ENCODE measurements at places on chromosomes 7 and 10. TPM values are rescaled to one million over a fixed set of nuclear protein-coding genes. Genes with fewer than 3 reads are reported as not detected.

GRCh38 chr10:132714096-132714985, 71.6 kb downstream of the NKX6-2 start:
- no peak overlapping the region for H3K4me3 ChIP-seq
- no peak for DNase-seq
- H3K4me1 ChIP-seq, result no peaks in the 10 kb centered on the region
- no peaks in the 10 kb centered on the region for H3K36me3 ChIP-seq
- H3K27me3 ChIP-seq, result no peaks in the 10 kb centered on the region
- no peak overlapping the region for H3K27ac ChIP-seq

DNA sequence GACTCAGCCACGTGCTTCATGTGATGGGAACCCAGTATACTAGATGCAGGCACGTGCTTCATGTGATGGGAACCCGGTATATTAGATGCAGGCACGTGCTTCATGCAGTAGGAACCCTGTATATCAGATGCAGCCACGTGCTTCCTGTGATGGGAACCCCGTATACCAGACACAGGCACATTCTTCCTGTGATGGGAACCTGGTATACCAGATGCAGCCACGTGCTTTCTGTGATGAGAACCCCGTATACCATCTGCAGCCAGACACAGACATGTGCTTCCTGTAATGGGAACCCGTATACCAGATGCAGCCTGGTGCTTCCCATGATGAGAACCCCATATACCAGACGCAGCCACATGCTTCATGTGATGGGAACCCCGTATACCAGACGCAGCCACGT, 44.0 kb downstream of the MGMT start:
- no peak overlapping the region for H3K4me3 ChIP-seq
- H3K27ac ChIP-seq, result no peak overlapping the region
- no peaks in the 10 kb centered on the region for H3K36me3 ChIP-seq
- no peaks in the 10 kb centered on the region for H3K27me3 ChIP-seq

GRCh38 chr7:159231017-159231416, 86.3 kb upstream of the VIPR2 start:
- H3K36me3 ChIP-seq, result no peaks in the 10 kb centered on the region
- no peak overlapping the region for H3K27ac ChIP-seq
- H3K4me1 ChIP-seq, result no peaks in the 10 kb centered on the region
- no peaks in the 10 kb centered on the region for H3K27me3 ChIP-seq
- DNase-seq, result no peak

The CYP3A7 gene
- total RNA-seq, result not detected

The THSD7A gene
- 1.9 TPM for total RNA-seq

The SLC13A1 gene
- 7.5 TPM for total RNA-seq

GRCh38 chr10:105793071-105793470, 1152.0 kb downstream of the SORCS3 start:
- H3K36me3 ChIP-seq, result no peaks in the 10 kb centered on the region
- no peak overlapping the region for H3K27ac ChIP-seq
- H3K4me3 ChIP-seq, result no peak overlapping the region
- H3K27me3 ChIP-seq, result no peaks in the 10 kb centered on the region
- H3K4me1 ChIP-seq, result no peaks in the 10 kb centered on the region
- no peak for DNase-seq

DNA sequence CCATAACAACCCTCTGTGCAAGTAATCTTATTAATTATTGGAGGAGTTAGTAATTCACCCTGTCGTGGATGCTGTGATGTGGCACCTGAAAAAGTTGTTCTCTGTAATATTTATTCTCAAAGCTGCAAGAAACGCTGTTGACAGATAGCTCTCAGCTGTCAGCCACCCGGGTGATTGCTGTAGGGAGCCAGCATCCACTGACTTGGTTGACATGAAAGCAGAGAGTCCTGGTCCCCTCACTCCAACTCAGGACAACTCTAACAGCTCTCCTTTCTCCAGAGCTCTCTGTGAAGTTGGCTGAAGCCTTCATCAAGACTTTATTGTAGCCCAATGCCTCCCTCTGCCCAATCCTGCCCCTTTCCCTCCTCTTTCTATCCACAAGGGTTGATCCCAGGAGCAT, 98.0 kb downstream of the FAM107B start:
- no peaks in the 10 kb centered on the region for H3K27me3 ChIP-seq
- H3K27ac ChIP-seq, result no peak overlapping the region
- no peak overlapping the region for H3K4me3 ChIP-seq
- H3K36me3 ChIP-seq, result no peaks in the 10 kb centered on the region
- no peaks in the 10 kb centered on the region for H3K4me1 ChIP-seq

The AGBL3 gene
- not detected for total RNA-seq

DNA sequence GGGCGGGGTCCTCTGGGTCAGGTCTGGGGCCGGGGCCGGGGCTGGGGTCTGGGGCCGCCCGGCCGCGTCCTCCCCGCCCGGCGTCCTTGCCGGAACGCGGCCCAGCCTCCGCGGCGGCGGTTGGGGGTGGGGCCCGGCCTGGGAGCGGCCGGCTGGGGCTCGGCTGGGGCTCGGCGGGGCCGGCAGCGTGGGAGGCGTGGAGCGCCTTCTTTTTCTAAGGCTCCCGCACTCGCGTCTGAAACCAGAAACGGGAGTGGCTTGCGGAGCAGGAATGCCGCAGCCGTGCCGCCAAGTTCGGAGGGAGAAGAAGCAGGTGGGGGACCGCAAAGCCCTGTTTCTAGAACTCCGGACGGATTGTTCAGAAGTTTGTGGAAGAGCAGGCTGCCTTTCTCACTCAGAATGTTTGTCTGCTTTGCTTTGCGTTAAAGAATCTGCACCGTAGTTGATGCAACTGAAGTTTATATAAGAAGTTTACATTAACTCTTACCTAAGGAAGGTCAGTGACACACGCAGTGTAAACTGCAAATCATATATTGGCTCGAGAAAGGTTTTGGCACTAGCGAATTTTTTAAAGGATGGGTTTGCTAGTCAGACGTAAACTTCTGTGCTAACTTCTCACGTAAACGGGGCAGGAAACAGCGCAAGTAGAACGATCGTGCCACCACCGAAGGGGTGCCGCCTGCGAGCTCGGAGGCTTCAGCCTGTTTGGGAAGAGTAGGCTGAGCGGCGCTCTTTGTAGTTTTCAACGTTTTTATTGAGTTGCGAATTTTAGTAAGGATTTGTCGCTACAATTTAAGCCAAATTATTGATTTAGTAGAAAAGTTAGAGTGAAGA, 729 bp downstream of the DNAJB6 start:
- no peaks in the 10 kb centered on the region for H3K36me3 ChIP-seq
- H3K4me3 ChIP-seq, result peak overlapping the region; percentile 82
- no peaks in the 10 kb centered on the region for H3K27me3 ChIP-seq
- peak; percentile 83 for DNase-seq
- peaks cover 25% of the 10 kb centered on the region for H3K4me1 ChIP-seq

GRCh38 chr10:102492344-102492939, 10.1 kb downstream of the ACTR1A start:
- DNase-seq, result no peak
- peak overlapping the region; percentile 70 for H3K27ac ChIP-seq
- peaks cover 26% of the 10 kb centered on the region for H3K36me3 ChIP-seq
- no peak overlapping the region for H3K4me3 ChIP-seq
- no peaks in the 10 kb centered on the region for H3K27me3 ChIP-seq

The TAS2R39 gene
- not detected for total RNA-seq

DNA sequence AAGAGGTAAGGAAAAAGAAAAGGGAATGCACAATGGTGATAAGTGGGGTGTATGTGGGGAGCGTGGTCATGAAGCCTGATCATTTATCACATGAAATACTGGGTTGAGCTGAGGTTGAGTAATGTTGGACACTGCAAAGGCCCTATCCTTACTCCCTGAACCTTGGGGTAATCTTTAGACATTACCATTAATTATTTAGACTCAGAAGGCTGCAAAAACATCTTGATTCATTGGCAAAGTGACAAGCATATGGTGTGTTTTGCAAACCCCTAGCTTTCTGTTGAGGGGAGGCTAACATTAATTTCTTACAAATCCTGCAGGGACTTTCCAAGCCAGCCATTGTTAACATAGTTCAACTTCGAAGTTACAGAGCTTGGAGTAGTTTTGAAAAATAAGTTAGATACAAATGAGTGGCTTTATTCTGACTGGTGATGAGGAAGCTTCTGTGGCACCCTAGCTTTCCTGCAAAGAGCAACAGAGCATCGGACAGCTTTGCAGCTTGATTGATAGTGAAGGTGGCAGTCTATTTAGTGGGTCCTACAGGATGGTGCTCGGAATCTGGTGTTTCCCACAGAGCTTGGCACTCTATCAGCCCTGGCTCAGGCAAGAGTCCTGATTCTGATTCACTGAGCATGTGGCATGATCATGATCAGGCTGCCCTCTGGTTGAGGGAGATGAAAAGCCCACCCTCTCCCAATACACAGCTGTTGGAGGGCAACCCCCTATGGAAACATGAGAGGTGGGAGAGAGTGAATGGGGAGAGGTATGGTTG, 153.7 kb upstream of the NPVF start:
- H3K36me3 ChIP-seq, result no peaks in the 10 kb centered on the region
- no peaks in the 10 kb centered on the region for H3K4me1 ChIP-seq
- no peak for DNase-seq

GRCh38 chr10:88996927-88997326, 6.3 kb downstream of the FAS start:
- no peak for DNase-seq
- H3K27me3 ChIP-seq, result no peaks in the 10 kb centered on the region
- no peak overlapping the region for H3K4me3 ChIP-seq
- peak overlapping the region; percentile 40 for H3K27ac ChIP-seq
- H3K36me3 ChIP-seq, result no peaks in the 10 kb centered on the region
- peaks cover 71% of the 10 kb centered on the region for H3K4me1 ChIP-seq

The SPDYE1 gene
- total RNA-seq, result not detected

GRCh38 chr7:126529254-126529653, 723.5 kb downstream of the GRM8 start:
- H3K4me1 ChIP-seq, result no peaks in the 10 kb centered on the region
- H3K4me3 ChIP-seq, result no peak overlapping the region
- H3K27me3 ChIP-seq, result no peaks in the 10 kb centered on the region
- no peak overlapping the region for H3K27ac ChIP-seq
- H3K36me3 ChIP-seq, result no peaks in the 10 kb centered on the region

DNA sequence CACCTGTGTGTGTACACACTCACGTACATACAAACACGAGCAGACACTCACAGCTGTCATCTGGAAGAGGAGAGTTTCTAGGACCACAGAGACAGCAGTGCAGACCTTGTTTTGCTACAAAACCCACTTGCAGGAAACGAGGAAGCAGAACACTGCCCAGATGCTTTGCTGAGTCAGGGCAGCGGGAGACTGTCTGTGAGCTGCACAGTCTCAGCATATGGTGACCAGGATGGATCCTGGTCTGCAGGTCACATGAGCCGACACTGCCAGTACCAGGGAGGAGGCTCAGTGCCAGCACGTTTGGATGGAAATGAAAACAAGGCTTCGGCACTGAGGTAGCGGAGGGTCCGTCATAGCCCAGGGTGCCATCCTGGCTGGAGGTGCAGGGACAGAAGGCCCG, 117.6 kb upstream of the DPP6 start:
- H3K36me3 ChIP-seq, result no peaks in the 10 kb centered on the region
- no peaks in the 10 kb centered on the region for H3K27me3 ChIP-seq
- H3K4me1 ChIP-seq, result no peaks in the 10 kb centered on the region
- DNase-seq, result no peak
- no peak overlapping the region for H3K27ac ChIP-seq
- H3K4me3 ChIP-seq, result no peak overlapping the region

The WASL gene
- 30.1 TPM for total RNA-seq

GRCh38 chr10:110508159-110508788, 10.6 kb downstream of the DUSP5 start:
- no peak overlapping the region for H3K27ac ChIP-seq
- H3K4me1 ChIP-seq, result peaks cover 17% of the 10 kb centered on the region
- H3K4me3 ChIP-seq, result no peak overlapping the region
- H3K27me3 ChIP-seq, result no peaks in the 10 kb centered on the region

GRCh38 chr7:20737840-20738448, 48.7 kb downstream of the SP8 start:
- no peaks in the 10 kb centered on the region for H3K36me3 ChIP-seq
- no peak overlapping the region for H3K27ac ChIP-seq
- no peak overlapping the region for H3K4me3 ChIP-seq

The PLEKHS1 gene
- total RNA-seq, result 1.4 TPM

- H3K27me3 ChIP-seq, result no peaks in the 10 kb centered on the region
- no peaks in the 10 kb centered on the region for H3K4me1 ChIP-seq
- no peak overlapping the region for H3K27ac ChIP-seq
- H3K36me3 ChIP-seq, result no peaks in the 10 kb centered on the region
- H3K4me3 ChIP-seq, result no peak overlapping the region
- DNase-seq, result no peak
Observed at GRCh38 chr7:136214356-136214755, 237.2 kb upstream of the MTPN start.

The RET gene
- total RNA-seq, result 5.6 TPM

- no peaks in the 10 kb centered on the region for H3K27me3 ChIP-seq
- no peak overlapping the region for H3K4me3 ChIP-seq
- DNase-seq, result no peak
- H3K27ac ChIP-seq, result no peak overlapping the region
- no peaks in the 10 kb centered on the region for H3K4me1 ChIP-seq
- H3K36me3 ChIP-seq, result no peaks in the 10 kb centered on the region
Observed at GRCh38 chr7:12475362-12476063, 71.8 kb upstream of the VWDE start.

DNA sequence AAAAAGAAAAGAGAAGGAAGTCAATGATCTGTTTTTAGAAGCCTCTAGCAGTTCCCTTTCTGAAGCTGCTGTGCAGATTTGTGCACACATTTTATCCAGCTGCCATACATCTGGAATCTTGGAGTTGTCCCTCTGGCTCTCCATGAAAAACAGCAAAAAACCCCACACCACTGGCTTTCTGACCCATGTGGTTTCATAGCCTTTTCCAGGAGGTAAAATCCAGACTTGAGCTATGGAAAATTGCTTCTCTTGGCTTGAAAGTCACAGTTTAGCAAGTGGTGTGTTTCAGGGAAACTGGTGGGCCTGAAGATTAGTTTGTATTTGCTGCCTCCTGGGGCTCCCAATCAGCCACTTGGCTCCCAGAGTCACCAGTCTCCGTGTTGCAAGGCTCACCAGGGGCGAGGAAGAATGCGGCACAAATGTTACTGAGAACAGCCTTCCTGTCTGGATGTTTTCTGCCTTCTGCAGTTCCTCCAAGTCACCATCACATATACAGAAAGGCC, 50.1 kb upstream of the ADRB1 start:
- no peak overlapping the region for H3K4me3 ChIP-seq
- no peak for DNase-seq
- H3K36me3 ChIP-seq, result no peaks in the 10 kb centered on the region
- H3K27me3 ChIP-seq, result no peaks in the 10 kb centered on the region
- no peaks in the 10 kb centered on the region for H3K4me1 ChIP-seq

- no peak overlapping the region for H3K4me3 ChIP-seq
- no peaks in the 10 kb centered on the region for H3K36me3 ChIP-seq
- peak overlapping the region; percentile 84 for H3K27ac ChIP-seq
- no peak for DNase-seq
- H3K4me1 ChIP-seq, result peaks cover 29% of the 10 kb centered on the region
Observed at GRCh38 chr7:36391436-36392198, 2.0 kb downstream of the ANLN start.

DNA sequence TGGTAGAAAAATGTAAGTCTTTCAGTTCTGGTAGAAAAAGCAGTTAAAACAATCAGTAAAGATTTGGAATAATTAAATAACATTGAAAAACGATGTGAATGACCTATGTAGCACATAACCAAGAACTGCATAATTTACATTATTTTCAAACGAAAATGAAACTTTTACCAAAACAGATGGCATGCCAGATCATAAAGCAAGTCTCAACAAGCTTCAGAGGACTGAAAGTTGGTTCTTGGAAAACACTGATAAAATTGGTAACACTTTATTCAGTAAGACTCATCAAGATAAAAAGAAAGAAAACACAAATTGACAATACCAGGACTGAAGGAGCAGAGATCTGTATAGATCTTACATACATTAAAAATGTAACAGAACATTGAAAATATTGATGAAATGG, 92.8 kb downstream of the VIPR2 start:
- no peaks in the 10 kb centered on the region for H3K4me1 ChIP-seq
- H3K36me3 ChIP-seq, result no peaks in the 10 kb centered on the region
- peaks cover 4% of the 10 kb centered on the region for H3K27me3 ChIP-seq
- DNase-seq, result no peak
- H3K4me3 ChIP-seq, result no peak overlapping the region
- H3K27ac ChIP-seq, result no peak overlapping the region

The OPALIN gene
- not detected for total RNA-seq
